ENCODE measurements at places on chromosomes 1 and 21.

DNA sequence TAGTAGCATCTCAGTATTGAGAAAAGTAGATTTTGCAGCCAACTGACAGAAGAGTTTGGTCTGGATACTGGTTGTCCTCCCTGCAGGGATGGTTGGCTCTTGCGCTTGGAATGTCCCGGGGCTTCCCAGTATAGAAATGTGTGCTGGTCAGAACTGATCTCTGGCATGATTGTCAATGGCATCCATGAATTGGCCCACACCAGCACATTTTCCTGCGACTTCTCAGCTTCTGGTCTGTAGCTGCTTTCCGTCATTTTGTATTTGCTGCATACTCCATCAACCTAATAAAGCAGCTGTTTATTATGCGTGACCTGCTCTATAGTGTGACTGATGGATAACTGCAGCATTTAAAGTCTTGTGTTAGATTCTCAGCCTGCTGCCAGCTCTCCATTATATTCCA lies 203.7 kb downstream of the S1PR1 start:
- no peak for DNase-seq

- no peak for DNase-seq
Measured at GRCh38 chr21:26061437-26061836, 109.1 kb downstream of the APP start.

DNA sequence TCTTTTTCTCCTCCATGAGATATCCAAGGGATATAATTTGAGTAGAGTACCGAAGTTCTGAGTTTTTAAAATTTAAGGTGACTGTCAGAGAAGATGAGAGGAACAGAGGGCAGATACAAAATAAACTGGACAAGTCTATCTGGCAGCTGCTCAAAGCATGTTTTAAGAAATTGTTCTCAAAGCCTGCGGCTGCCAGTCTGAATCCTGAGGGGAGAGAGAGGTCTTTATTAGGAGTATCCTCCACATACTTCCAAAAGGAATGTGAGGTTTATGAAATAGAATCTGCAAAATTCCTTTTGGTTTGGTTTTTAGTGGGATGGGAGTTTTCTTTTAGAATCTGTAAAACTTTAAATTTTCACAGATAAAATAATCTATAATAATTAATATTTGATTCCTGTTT lies 41.3 kb downstream of the TTC13 start:
- DNase-seq = no peak

DNA sequence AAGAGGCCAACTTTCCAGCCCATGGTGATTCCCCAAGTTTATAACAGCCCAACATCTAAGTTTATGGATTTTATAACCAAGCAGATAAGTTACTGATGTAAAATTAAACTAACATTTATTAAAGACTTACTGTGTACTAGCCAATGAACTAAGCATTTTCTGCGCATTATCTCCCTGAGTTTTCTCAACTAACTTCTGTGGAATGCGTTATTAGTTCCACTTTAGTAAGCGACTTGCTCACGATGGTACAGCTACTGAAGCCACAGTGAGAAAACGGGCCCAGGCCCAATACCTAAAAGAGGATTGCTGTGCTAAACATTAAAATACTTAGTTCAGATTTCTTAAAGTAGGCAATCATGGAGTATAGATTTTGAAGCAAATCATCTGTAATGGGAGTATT lies 61.0 kb downstream of the ZBTB18 start:
- no peak for DNase-seq

- DNase-seq = no peak
Measured at GRCh38 chr1:230861489-230861888, 6.8 kb downstream of the C1orf198 start.

DNA sequence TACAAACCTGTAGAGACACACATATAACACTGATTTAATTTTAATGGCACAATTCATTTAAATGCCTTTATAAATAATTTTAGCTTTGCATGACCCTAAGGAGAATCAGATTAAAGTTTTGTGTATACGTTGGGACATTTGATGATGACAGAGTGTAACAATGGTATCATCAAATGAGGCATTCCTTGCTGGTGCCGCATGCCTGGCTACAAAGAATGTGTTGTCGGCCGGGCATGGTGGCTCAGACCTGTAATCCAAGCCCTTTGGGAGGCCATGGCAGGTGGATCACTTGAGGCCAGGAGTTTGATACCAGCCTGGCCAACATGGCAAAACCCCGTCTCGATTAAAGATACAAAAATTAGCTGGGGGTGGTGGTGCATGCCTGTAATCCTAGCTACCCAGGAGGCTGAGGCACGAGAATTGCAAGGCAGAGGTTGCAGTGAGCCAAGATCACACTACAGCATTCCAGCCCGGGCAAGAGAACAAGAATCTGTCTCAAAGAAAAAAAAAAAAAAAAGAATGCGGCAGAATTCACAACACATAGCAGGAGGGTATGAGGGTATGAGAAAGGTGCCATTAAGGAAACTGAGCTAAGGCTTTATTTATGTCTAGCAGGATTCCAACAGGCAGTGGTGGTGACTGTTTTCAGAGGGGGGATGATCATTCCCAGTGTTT lies 58.9 kb downstream of the PTPN14 start:
- no peak for DNase-seq

GRCh38 chr1:98674075-98674781 lies 12.7 kb downstream of the SNX7 start:
- no peak for DNase-seq

- DNase-seq = no peak
Measured at GRCh38 chr1:23402286-23403037, 22.1 kb downstream of the TCEA3 start.

DNA sequence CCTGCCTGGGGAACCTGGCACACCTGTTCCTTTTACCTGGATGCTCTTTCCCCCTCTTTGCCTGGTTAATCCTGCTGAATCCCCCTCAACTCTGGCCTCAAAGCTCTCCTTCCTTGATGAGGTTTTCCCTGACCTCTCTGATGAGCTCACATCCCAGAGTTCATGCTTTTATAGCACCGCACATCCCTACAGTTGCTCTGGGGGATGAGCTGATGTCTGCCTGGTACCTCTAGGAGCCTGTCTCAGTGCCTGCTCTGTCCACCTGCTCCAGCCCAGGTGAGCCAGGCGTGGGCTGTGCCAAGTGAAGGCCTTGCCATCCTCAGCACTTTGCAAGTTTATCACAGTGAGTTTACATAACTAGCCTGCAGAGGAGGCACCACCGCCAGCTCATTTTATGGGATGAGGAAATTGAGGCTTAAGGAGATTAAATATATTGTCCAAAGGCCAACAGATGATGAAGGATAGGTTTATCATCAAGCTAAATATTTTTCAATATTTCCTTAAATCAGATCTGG lies 58.6 kb upstream of the TMPRSS2 start:
- no peak for DNase-seq

GRCh38 chr1:229159668-229160544 lies 111.0 kb upstream of the RAB4A start:
- DNase-seq = no peak

DNA sequence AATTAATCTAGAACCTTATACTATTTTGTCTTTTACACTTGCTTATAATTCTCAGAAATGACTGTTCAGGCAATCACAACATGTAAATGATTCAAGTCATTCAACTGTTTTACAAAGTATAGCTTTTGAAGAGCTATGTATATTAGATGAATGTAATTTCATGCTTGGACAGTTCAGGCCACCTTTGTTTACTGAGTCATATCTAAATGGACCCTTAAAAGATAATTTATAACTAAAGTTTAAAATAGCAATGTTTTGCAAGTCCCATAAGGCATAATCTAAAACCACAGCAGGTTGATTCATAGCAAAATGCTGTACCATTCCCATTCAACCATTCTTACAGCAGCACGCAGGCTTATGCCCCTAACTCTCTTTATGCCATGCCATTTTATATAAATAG lies 64.8 kb downstream of the PIK3R3 start:
- no peak for DNase-seq

- no peak for DNase-seq
Measured at GRCh38 chr1:207328004-207328403, 6.5 kb downstream of the CD55 start.

- DNase-seq = no peak
Measured at GRCh38 chr1:89670163-89670562, 37.2 kb downstream of the LRRC8C start.

DNA sequence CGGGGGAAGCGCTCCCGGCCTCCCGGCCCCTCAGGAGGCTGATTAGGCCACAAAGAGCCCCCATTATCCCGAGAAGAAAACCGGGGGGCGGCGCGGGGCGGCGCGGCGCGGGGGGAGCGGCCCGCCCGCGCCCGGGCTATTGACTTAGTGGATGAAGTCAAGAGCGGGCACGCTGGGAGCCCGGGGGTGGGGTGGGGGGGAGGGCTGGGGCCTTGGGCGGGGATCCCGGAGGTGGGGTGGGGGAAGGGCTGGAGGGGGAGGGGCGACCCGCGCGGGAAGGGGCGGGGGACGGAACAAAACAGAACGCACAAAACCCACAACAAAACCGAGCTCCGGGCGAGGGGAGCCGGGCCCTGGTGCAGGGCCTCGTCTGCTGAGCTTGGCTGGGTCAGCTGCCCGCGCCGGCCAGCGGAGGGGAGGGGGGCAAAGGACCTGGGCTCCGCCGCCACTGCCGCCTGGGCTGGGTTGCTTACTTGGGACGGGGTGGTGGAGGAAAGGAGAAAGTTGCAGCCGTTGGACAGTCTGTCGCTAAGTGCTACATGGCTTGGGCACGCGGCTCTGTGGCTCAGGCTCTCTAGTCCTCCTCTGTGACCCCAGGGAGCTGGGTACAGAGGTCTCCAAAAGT lies 16.3 kb downstream of the PAX7 start:
- no peak for DNase-seq

- DNase-seq = no peak
Measured at GRCh38 chr21:42279341-42279871, 35.8 kb downstream of the TFF3 start.

- no peak for DNase-seq
Measured at GRCh38 chr1:19921310-19921709, 2.1 kb downstream of the PLA2G2E start.

- DNase-seq = no peak
Measured at GRCh38 chr1:115467196-115467595, 129.1 kb upstream of the NGF start.

DNA sequence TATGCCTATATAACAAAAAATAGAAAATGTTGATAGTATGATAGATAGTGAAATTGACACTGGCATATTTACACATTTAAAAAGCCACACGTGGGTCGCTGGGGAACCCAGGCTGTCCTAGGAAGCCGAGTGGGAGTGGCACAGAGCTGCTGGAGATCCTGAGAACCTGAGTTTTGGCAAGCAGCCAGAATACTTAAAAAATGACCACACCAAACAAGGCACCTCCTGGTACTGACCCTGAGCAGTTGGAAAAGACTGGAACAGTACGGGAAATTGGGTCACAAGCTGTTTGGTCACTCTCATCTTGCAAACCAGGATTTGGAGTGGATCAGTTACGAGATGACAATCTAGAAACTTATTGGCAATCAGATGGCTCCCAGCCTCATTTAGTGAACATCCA lies 111.5 kb downstream of the ZFYVE9 start:
- DNase-seq = no peak

DNA sequence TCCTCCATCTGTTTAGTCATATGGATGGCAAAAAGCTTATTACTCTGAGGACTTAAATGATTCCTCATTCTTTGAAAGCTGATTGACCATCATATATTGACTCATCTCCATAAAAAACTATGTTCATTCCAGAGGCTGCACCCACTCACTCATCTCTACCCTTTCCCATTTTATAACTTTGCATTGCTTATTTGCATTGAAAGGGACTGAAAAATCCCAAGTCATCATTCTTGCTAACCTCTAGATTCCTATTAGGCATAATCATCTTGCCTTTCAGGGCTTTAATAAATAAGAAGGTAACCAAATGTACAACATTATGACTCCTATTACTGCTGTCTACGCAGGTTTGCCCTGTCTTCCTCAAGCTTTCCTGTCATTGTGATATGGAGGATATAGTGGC lies 1180.3 kb upstream of the B3GALT2 start:
- no peak for DNase-seq

DNA sequence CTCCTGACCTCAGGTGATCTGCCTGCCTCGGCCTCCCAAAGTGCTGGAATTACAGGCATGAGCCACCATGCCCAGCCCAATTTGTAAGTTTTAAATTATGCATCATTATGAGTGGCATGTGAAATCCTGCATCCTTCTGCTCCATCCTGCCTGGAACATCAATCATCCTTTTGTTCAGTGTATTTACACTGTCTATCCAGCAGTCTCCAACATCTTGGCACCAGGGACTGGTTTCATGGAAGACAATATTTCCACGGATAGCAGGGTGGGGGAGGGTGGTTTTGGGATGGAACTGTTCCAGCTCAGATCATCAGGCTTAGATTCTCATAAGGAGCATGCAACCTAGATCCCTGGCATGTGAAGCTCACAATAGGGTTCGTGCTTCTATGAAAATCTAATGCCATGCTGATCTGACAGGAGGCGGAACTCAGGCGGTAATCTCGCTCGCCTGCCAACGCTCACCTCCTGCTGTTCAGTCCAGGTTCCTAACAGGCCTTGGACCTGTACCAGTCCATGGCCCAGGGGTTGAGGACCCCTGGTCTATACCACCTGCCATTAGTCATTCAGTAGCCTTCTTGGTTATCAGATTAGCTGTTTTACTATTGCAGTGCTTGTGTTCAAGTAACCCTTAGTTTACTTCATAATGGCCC lies 22.2 kb upstream of the TCEA3 start:
- no peak for DNase-seq

GRCh38 chr21:38712664-38713063 lies 93.1 kb upstream of the ETS2 start:
- DNase-seq = no peak

DNA sequence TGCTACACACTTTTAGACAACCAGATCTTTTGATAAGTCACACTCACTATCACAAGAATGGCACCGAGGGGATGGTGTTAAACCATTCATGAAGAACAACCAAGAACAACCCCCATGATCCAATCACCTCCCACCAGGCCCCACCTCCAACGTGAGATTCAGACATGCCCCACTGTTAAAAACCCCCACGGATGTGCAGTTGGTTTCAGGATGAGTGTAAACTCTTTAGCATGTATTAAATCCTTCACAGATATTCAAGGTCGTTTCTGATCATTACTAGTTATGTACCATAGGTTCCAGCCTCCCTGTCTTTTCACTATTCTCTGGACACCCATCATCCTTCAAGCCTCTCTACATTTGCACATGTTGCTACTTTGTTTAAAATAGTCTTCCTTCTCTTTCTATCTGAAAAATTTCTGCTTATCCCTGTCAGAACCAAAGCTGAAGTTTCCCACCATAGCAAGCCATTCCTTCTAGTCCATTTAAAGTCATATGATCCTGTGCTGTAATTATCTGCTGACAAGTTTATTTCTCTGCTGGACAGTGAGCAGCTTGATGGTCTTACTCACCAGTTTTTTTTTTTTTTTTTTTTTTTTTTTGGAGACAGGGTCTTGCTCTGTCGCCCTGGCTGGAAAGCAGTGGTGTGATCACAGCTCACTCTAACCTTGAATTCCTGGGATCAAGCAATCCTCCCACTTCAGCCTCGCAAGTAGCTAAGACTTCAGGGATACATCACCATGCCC lies 36.8 kb downstream of the MAP10 start:
- no peak for DNase-seq
